ENCODE measurements at places on chromosomes 1 and 21. TPM values are rescaled to one million over a fixed set of nuclear protein-coding genes. Genes with fewer than 3 reads are reported as not detected.

Gene F13B
- not detected for total RNA-seq

Gene UMODL1
- total RNA-seq = not detected

Gene ATAD3C
- 0.38 TPM for total RNA-seq

Gene COL9A2
- total RNA-seq = 20.2 TPM

Gene LYPD8
- total RNA-seq = not detected

Gene MPZ
- total RNA-seq = 0.54 TPM

Data from kidney epithelial cell (primary cell).